Left renal pelvis (tissue), 4 donors: ENCODE measurements at places on chromosomes 7 and 10. TPM values are rescaled to one million over a fixed set of nuclear protein-coding genes. Genes with fewer than 3 reads are reported as not detected.

DNA sequence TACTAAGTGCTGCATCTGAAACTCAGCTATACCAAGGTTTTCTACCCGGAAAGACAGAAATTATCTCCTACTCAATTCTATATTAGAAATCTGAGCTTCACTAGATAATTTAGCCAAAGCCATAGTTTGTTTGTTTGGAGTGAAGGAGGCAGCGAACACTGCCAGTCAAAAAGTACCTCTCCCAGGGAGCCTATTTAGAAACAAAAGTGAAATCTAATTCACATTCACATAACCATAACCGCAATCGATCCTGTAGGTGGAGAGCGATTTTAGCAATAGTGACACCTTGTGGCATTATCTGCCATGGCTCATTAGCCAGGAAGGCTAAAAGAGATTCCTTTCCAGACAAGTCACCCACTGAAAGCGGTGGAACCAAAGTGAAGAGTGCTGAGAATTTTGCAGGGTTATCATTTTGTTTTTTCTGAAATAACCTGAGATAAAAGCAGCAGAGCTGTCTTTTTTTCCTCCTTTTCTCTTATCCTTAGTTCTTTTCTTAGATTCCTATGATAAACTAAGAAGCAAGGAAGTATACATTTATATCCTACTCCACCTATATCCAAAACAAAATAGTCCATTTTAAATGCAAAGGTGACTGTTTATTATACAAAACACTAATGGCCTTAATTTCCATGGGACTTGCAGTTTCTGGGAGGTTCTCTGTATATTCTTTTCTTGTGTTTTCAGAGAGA, 83.7 kb upstream of the BET1 start:
- peak; percentile 9 for DNase-seq

DNA sequence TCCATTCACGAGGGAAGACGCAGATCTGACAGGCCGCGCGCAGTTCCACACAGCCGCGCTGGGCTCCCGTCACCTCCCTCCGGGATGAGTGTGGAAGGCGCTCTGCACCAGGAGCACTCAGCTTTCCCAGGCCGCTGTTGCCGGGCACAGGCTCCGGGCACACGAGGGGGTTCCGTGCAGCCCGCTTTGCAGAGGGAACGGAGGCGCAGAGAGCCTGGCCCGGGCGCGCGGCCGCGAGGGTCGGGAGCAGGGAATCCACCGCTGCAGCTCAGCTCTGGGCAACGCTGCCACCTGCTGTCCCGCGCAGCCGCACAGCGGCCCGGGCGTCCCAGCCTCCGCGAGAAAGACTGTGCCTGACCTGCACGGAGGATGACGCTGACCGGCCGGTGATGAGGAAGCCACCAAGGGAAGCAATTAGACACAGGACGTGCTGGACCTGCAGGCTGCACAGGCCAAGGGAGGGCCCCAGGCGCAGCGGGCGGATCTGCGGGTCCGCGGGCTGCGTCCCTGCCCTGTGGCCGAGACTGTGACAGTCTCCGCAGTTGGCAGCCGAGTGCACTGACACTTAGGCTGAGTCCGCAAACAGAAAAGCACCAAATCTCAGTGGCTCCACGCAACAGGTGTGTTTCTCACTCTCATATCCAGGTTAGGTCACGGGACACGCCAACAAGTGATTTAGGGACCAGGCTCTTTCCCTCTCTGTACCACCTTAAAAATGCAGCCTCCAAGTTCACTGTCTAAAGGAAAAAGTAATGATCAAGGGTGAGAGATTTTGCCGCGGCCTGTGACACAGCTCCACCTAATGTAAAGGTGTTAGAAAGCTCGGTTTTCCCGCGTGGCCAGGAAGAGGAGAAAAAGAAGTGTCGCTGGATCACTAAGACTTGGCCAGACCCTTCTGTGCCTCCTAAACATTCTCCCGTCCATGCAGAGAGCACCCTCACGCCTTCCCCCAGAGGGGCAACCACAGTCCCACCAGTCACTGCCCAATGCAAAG, 94.5 kb downstream of the SEC61G start:
- DNase-seq: peak; percentile 24

DNA sequence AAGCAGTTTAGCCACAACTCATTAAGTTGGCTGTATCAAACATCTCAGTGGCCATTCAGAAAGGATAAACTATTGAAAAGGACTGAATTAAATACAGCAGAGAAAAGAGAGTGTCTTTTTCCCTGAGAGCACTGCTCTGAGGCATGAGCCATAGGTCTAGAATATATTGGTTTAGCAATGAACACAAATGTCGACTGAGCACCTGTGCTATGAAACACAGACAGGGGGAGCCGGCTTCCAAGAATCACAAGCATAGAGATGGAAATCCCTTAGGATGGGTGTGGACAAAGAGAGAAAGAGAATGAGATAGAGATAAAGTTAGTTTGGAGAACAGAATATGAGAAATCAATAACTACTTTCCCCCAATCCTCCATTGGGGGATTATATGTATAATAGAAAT, 54.8 kb downstream of the DGKI start:
- no peak for DNase-seq

GRCh38 chr10:13659887-13660550, 73.3 kb downstream of the PRPF18 start:
- DNase-seq: no peak

- DNase-seq: no peak
Observed at GRCh38 chr7:151689196-151689971, 169.7 kb upstream of the RHEB start.

GRCh38 chr7:92333866-92334265, 88.1 kb downstream of the ANKIB1 start:
- DNase-seq: no peak

DNA sequence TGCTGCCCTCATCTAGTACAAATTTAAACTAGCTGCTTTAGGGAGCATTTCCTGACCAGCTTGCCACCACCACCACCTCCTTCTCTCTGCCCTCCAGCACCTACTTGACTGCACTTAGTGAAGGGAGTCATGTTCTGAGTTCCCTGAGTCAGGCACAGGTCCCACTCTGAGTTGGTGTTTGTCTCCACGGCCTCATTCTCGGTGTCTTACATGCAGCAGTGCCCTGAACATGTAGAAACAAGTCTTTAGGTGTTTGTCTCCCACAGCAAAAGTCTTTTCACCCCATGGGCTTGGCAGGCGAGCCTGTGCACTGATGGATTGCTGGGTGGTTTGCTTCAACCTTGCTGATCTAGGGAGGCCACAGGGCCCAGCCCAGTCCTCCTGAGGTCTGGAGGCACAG, 16.9 kb downstream of the TSPAN14 start:
- no peak for DNase-seq

DNA sequence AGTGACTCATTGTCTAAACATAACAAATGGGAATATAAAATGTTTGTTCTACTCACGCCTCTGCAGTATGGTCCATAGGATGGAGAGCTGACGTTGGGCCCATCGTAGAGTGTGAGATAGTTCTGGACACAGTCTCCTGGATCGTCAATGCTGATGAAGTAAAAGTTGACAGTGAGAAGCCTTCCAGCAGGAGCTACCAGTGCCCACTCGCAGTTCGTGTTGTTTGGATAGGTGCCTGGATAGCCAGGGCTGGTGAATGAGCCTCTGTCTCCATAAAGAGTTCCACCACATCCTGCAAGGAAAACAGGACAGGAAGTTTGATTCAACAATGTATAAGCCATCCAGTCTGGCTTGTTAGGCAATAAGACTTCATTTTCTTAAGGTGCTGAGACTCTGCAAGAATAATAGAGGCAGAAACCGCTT, 79.6 kb downstream of the OR13A1 start:
- no peak for DNase-seq

The SORBS1 gene
- polyA plus RNA-seq: 30.8 TPM

The SFTPD gene
- polyA plus RNA-seq: 1.5 TPM

The PGAM2 gene
- 1.6 TPM for polyA plus RNA-seq
